AG04450 (cell line): ENCODE measurements at places on chromosomes 6 and 20.

DNA sequence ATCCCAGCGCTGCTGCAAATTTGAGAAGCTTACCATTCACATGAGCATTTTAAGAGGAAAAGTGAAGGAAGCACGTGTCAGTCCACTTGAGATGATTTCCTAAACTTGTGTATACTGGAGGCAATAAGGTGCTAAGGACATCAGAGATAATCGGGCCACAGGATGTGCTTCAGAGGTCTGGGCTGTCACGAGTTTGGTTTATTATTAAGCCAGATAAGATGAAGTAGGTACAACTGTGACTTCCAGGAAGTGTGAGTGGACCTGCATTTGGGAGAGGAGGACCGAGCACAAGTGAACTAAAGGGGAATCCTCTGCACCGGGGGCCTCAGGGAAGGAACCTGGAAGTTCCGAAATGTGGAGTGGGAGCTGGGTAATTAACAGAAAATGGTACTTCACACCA, 1.4 kb downstream of the SAMD5 start:
- no peak for DNase-seq

GRCh38 chr6:41078101-41078500, 5.3 kb downstream of the NFYA start:
- no peak for DNase-seq

DNA sequence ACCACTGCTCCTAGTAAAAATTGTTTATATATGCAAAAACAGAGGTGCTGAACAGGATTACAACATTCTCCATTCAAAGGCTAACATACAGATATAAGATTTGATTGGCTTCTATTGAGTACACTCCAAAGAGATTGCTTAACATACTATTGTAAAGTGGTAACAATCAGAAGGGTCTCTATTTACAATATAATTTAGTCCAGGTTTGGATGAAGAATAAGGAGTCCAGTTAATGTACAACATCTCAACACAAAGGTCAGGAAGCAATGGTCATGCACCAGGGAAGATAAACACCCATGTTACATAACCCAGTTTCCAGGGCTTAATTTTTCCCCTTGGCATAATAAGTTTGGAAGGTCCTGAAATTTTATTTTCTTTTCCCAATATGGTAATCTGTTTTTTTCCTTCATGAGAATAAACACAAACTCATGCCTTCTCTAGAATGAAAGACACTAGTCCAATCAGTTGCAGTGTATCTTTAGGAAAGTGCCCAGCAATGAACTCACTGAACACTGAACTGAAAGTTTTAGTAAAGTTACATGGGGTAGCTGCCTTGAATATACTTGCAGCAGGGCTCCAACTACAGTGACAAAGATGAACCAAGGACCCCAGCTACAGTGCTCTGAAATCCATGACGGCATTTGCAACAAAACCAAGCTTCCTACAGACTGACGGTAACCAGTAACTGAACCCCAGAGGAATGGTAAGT, 255.3 kb upstream of the GJE1 start:
- no peak for DNase-seq

DNA sequence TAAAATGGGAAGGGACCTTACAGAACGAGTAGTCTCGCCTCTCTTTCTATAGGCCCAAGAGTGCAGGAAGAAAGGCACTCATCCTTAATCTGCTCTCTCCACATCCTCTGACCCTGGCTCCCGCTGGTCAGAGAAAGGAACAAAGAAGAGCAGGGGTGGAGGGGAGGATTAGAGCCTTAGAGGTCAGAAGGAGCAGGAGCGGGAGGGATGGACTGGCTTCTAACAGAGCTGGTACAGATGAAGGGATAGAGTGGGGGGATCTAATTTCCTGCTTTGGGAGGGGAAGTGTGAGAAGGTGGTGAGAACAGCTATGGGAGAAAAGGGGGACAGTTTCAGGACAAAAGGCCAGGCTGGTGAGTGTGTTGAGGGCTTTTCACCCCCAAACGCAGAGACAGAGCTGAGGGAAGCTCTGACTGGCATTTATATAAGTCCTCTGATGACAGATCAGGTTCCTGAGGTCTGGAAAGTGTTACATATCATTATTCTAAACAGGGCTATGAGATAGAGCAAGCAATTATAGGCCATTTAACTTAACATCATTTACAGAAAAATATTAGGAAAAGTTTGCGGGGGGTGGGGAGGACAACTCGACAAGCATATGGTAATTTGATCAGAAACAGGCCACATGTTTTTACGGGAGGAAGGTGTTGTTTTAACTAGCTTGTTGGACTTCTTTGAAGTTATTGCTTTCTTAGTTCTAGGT, 111.1 kb downstream of the FOXC1 start:
- no peak for DNase-seq

DNA sequence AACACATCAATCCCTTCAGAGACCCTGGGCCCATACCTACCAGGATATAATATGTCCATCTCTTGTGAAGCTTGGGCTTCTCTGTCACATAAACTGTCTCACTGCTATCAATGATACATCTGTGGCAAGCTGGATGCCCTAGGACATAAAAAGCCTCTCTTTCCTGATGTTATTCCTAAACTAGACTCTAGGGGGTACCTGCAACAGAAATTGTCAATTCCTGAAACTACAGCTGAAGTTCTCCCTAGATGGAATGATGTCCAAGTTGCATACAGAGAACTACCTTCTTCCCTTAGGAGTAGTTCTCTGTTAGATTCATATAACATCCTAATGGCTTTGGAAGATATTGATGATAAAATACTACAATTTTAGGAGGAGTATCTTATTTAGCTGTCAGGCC, 35.8 kb downstream of the TBX18 start:
- no peak for DNase-seq

DNA sequence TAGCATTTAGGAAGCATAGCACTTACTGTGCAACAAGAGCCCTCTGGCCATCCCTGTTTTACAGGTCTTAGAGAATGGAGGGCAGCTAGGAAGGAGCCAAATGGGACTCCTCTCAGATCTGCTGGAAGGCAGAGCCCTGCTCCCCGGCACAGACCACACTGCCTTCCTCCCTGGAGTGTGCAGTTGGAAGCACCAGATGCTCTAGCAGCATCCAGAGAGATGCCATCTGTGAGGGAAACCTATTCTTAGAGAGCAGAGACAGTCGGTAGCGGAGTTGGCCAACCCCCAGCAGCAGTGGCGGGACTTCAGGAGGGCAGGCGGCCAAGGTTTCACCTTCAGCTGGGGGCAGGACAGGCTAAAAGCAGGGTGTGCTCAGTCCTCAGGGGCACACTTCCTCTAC, 16.7 kb upstream of the E2F1 start:
- no peak for DNase-seq

GRCh38 chr20:51396365-51396909, 146.1 kb downstream of the NFATC2 start:
- no peak for DNase-seq

- no peak for DNase-seq
Observed at GRCh38 chr6:22596011-22596410, 26.6 kb downstream of the HDGFL1 start.

DNA sequence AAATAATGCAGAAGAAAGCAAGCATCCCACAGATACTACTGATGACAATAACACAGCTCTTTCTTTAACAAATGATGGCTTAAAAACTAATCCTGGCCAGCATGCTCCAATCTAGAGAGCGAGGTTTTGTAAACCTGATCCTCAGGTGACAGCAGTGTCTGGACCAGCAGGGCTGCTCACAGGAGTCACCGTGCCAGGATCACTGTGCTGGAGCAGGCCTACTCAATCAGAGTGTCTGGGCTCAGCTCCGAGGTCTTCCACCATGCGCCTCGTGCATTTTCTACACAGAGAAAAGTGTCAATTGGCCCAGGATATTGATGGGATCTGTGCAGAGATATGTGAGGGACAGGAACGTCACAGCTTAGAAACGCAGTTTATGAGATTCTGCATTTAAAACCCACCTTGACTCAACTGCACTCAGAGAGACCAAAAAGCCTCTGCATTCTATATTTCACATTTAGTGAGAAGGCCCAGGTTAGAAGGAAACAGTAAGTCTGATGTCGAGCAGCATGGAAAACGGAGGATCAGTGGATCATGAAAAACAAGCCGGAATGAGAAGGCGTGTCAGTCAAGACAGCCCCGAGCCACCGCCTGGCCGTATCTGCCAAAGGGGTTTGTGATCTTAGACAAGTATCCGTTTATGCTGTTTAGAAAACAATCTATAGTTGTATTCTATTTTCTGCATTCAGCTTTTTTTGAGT, 7.8 kb downstream of the RAMACL start:
- DNase-seq: no peak

DNA sequence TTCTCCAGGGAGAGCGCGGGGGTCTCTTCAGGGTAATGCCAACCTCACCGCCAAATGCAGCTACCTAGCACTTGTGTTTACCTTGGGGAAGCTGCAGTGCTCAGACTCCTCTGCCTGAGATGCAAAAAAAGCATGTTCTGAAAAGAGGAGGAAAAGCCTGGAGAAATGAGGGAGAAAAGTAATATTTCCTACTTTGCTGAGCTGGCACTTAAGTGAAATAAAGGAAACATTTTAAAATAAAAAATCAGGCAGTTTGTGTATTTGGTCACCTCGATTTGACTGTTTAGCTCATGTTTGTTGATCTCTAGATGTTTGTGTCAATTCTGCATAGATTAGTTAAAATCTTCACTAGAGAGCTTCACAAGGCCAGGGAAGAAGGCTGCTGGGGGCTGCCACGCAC, 487.2 kb downstream of the QKI start:
- no peak for DNase-seq

DNA sequence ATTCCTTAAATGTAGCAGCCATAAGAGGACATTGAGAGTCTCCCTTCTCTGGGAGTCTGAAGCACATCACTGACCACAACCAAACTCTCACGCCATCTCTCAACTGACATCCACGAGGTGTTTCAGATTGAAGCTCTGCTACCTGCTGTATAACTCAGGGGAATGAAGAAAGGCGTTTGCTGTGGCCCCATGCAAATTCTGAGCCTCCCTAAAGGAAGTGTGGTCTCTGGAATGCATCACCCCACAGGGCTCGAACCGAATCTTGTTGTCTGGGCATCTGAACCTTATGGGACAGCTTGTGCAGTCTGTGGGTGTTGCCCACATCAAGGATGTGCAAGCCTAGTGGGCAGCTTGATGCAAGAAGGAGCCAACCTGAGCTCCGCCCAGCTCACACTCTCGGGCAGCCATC, 10.9 kb downstream of the PMEPA1 start:
- DNase-seq: no peak

DNA sequence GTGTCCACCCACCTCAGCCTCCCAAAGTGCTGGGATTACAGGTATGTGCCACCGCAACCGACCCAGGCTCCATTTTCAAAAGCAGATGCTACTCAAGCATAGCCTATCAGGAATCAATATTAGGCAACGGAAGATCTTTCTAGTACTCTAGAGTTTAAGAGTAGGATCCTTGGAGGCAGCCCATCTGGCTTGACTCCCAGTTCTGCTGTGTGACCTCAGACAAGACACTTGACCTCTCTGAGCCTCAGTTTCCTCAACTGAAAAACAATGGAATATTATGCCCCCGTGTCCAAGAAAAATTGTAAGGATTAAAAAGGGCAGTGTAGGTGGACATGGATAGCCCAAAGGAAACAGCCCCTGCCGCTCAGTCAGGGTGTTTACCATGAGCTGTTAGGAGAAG, 14.5 kb downstream of the ADA start:
- no peak for DNase-seq

DNA sequence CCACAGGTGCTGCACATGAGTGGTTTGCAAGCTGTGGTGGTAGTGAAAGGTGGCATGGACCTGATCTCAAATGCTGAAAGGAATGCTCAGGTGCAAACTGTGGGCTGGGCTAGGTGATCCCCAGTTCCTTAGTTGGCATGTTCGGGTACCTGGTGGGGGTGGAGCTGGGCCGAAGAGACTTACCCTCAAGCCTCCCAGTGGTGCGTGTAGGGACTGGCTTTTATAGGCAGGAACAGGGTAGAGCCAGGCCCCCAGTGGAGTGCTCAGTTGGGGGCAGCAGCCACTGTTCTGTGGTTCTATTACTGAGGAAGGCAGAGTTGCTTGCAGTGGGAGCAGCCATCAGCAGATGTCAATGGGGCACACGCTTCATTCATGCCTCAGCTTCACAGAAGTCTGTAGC, 399.8 kb downstream of the HTR1B start:
- no peak for DNase-seq

DNA sequence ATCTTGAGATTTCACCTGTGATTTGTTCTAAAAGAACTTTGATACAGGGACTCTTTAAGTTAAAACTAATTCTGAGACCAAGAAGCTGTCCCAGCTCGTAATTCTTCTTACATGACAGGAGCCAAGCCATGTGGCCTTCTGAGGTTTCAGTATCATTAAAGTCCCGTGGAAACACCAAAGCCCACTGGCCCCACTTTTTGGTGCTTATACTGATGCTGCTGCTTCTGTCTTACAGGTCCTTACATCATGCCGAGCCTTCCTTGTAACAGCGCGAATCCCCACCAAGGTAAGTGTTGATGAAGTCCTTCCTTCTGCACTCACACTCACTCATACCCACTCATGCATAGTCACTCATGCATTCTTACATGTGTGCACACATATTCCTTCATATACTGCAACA, 140.7 kb downstream of the CARMIL1 start:
- no peak for DNase-seq

DNA sequence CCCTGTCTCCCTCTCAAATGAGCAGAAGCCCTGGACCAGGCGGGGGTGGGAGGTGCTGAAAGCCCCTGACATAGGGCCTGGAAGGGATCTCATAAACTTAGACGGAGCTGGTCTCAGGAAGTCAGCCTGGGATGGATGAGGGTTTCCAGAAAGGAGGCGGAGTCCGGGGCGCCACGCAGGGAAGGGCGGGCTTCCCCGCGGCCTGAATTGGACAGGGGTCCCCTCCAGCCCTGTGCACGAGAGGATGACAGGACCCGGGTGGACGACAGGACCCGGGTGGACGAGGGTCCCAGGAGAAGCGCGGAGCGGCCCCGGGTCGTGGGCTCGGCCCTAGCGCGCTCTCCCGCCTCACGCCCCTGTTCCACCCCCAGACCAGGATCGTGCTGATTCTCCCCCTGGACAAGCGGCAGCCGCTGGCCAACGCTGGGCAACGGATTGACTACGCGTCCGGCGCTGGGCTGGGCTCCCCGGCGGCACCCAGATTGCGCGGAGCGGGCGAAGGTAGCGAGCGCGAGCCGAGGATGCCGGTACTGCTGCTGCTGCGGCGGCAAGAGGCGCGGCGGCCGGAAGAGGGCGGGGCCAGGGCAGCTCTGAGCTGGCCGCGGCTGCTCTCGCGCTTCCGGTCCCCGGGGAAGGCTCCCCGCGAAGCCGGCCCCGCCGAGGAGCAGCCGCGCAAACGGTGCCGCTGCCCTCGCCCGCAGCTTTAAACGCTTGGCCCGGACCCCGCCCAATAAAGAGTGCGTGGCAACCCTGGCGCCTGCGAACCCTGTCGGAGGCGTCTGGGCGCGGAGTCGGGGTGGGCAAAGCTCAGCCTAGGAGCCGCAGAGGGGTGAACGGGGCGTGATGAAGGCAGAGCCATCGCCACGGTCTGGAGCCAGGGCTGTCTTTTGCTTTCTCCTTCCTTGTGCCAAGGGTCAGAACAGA, 1.3 kb downstream of the C20orf144 start:
- DNase-seq: no peak

GRCh38 chr6:70371454-70372105, 41.7 kb upstream of the FAM135A start:
- DNase-seq: peak; percentile 54

GRCh38 chr6:7938562-7939183, 28.1 kb upstream of the TXNDC5 start:
- no peak for DNase-seq

- no peak for DNase-seq
Observed at GRCh38 chr20:44097521-44098255, 89.3 kb downstream of the JPH2 start.

GRCh38 chr6:18441251-18441979, 54.3 kb downstream of the RNF144B start:
- no peak for DNase-seq
